ENCODE measurements at places on chromosomes 13 and 19.

DNA sequence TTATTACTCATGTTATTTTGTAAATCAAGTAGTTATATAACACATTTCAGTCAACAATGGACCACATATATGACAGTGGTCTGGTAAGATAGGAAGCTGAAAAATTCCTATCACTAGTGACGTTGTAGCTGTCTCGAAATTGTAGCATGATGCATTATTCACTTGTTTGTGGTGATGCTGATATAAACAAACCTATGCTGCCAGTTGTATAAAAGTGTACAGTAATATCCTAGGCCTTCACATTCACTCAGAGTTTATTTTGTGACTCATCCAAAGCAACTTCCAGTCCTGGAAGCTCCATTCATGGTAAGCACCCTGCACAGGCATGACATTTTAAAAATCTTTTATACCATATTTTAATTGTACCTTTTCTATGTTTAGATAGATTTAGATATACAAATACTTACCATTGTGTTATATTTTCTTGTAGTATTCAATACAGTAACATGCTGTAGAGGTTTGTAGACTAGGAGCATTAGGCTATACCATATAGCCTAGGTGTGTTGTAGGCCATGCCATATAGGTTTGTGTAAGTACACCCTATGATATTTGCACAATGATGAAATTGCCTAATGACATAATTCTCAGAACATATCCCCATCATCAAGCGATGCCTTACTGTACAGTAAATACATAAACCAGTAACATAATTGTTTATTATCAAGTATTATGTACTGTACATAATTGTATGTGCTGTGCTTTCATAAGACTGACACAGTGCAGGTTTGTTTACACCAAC lies 49.3 kb downstream of the IFT88 start:
- DNase-seq, result no peak

GRCh38 chr19:14023404-14024235 lies 4.3 kb upstream of the RLN3 start:
- no peak for DNase-seq

DNA sequence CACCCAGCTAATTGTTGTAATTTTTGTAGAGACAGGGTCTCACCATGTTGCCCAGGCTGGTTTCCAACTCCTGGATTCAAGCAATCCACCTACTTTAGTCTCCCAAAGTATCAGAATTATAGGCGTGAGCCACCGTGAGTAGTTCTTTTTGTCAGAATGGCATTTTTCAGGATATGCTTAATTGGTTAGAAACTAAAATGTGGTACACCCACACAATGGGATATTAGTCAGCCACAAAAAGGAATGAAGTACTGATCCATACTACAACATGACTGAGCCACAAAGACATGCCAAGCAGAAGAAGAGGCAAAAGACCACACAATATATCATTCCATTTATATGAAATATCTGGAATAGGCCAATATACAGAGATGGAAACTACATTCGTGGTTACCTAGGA lies 41.7 kb upstream of the MAP3K10 start:
- DNase-seq, result no peak

DNA sequence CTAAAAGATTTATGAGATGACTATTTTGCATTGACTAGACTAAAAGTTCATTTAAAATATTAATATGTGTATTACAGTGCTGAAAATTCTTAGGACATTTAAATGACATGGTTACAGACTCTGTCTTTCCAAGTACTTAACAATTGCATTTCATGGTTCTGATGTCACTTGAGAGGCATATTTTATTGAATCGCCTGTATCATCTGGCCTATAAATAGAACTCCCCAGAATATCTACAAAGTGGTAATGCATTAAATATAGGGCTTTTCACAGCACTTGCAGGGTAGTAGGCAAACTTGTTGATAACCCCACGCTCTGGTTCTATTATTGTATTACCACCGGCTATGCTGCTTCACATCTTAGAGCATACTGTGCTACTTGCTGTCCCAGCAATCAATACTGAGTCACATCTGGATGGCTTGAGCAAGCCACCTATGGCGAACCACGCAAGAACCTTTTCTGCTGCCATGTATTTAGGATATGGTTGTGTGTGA lies 400.6 kb downstream of the HS6ST3 start:
- no peak for DNase-seq

DNA sequence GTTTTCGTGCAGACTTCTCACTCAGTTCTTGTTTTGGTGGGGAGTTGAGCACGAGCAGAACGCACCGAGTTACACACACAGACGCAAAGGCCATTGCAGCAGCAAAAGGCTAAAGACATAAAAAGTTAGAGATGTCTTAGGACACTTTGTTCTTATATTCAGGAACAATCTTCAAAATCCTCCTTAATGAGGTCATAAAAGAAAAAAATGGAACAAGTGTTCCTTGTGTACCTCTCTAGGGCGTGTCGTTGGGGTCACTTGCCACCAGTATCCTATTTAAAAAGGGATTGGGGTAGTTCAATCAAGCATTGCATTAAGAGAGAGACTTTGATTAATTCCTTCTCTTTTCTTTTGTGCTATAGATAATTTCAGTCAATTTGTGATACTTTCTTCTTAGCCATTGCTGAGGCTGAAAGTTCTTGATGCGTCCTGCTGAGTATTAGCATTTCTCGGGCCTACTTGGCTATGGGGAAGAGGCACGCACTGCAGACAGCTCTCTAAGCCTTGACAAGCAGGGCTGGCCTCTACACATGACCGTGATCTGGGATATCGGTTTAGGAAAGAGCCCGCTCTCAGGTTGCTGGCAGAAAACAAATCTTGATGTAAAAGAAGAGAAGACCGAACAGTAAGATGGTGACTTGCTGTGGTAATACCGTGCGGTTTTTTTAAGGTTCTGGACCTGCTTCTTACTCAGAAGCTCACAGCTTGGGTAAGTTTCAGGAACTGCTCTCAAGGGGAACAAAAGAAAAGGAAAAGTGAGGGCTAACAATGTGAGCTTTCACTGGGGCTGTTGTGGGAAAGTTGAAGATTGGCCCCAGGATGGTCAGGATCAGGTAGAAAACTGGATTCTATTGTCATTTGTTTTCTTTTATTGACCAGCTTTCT lies 223.6 kb downstream of the TM9SF2 start:
- DNase-seq, result no peak

GRCh38 chr19:31253526-31254179 lies 95.6 kb downstream of the TSHZ3 start:
- DNase-seq, result no peak

DNA sequence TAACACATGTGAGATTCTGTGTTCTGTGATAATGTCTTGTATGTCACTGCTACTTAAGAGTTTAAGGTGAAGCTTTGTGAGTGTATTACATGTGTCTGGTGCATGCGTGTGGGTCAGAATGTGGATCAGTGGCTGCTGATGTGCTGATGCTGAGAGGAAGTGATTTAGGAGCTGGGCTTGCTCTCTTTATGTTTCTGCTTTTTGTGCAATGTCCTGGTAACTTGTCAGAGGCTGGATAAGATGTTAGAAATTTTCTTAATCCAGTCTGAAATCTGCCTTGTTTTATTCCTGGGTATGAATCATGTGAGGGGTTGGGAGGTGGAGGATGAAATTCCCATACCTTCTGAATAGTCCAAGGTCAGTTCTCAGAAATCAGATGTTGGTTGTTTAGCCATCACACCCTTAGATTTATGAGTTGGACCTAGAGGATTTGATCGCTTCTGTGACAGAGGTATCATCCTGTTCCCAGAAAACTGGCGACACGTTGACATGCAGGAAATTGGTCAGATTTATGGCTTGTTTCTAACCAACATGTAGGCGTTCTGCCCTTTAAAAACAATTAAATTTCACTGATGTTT lies 24.5 kb upstream of the CXCL17 start:
- DNase-seq, result no peak

DNA sequence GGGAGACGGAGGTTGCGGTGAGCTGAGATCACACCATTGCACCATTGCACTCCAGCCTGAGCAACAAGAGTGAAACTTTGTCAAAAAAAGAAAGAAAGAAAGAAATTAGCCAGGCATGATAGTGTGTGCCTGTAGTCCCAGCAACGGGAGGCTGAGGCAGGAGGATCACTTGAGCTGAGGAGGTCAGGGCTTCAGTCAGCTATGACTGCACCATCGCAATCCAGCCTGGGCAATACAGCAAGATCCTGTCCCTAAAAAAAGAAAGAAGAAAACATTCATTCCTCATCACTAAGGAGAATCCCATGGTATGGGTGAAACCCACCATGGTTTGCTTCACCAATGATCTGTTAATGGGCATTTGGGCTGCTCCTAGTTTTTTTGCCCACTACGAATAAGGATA lies 13.0 kb upstream of the AP1M2 start:
- DNase-seq, result no peak

DNA sequence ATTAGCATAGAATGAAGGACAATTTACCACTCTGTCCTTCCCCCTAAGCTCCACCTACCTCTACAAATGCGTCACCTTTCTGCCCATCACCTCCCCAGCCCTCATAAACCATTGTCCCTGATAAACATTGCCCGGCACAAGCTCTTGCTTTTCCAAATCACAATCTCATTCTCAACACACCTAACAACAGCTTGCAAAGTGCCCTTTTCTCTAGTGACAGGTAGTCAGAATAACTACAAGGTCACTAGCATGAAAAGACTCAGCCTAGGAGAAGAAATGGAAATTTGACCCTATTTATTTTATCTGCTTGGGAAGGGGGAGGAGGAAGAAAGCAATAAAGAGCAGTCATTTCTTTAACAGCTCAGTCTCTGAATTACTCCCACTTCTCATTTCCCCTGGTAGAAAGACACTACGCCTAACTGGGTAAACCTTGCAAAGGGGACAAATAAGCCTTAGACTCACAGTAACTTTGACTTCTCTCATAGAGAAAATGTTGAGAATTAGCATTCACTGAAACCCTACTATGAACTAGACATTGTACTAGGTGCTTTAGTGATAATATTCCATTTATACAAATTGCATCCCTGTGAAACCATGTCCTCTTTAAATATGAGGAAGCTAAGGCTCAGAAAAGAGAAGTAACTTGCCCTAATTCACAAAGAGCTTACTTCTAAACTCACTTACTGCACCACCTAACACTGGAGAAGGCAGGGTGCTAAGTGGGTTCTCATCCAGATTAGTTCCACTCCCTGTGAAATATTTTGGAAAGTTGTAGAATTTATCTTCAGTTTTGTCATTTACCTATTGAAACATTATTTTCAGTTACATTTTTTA lies 116.2 kb upstream of the FNDC3A start:
- no peak for DNase-seq

All from hippocampal formation (tissue), 2 donors.